Endothelial cell (in vitro differentiated cells): ENCODE measurements at places on chromosomes 5 and 9.

DNA sequence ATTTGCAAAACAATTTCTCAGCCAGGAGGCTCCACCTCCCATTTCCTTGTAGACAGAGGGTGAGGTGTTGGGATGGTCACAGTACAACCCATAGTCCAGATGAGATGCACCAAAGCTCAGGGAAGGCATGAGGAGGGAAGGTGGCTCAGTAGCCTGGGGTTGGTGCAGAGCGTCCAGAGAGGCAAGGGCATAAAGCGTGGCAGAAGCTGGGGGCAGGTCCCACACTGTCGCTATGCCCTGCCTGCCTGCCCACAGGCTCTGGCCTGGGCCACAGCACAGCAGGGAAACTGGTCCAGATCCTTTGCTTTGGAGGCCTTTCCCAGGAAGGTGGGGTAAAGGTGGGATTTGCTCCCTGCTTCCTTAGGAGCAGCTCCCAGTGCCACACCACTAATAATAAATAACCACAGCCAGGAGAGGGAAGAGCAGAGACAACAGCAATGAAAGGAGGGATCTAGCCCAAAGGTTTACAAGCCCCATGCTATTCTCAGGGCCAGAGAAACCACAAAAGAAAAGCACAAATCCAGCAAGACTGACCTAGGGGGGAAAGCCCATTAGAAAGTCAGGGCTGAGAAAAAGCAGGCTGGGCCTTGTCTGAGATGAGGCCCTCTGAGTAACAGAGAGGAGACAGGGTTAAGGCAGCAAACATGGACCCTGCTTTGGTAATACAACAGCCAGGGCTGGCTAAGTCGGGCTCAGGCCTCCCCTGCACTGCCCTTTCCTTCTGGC lies 27.2 kb downstream of the PCDHGC5 start:
- no peak for DNase-seq

DNA sequence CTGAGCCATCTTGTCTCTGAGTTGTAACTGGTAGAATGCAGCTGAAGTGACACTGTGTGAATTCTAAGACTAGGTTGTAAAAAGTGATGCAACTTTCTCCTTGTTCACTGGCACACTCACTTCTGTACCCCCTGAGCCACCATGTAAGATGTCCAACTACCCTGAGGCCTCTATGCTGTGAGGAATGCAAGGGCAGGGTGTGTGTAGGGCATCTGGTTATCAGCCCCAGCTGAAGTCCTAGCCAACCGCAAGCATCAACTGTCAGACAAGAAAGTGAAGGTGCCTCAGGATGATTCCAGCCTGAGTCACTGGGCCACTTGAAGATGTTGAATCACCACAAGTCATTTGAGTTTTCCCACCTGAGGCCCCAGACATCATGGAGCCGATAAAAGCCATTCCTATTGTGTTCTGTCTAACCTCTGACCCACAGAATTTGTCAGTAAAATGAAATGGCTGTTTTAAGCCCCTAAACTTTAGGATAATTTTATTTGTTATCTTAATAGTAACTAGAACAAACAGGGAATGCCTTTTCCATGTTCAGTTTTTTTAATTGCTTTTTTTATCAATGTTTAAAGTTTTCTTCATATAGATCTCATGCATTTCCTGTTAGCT lies 18.7 kb upstream of the RHOBTB3 start:
- no peak for DNase-seq

DNA sequence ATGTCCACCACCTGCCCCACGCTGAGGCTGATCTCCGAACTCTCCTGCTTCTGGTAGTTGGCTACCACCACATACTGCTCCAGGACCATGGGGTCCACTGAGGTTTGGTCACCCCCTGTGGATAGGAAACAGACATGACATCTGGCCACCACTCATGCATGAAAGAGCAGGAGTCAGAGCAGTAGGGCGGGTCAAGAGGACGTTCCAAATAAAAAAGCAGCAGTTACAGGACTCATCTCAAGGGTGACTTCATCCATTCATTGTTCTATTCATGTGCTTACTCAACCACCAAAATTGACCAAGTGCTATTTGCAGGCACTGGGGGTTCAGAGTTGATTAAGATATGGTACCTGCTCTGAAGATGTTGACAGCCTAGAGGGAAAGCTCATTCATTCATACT lies 79.2 kb upstream of the UBTD2 start:
- DNase-seq, result no peak

DNA sequence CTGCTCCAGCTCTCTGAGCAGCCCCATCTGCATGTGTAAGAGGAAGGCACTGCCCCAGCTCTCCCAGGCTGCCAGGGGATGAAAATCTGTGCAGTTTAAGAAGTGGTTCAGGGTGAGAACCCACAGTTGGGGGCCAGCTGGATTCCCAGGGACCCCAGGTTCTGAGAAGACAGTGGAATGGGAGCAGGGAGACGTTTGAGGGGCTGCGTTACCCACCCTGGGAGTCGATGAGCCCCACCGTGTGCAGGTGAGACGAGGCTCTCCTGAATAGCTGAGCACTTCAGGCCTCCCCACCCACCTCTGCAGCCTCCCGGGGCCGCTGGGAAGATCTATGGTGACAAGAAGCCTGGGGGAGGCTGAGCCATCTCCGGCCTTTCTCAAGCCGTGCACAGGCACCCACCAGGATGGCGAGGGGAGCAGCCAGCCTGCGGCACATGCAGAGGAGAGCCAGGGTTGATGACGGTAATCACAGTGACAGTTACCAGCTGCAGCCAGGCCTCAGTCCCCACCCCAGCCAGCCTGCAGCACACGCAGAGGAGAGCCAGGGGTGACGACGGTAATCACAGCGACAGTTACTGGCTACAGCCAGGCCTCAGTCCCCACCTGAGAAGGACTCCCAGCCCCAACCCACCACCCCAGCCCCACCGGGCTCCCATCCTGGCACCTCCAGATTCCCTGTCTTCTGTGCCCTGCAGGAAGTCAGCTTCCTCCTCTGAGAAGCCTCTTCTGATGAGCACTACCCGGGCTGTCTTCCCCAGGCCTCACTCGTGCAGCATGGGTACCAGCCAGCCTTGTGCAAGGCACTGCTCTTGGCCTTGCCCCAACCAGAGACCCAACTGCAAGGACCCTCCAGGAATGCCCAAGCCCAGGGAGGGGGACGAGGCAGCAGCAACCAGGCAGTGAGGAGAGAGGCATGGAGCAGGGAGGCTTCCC lies 150.8 kb upstream of the PPP1R26 start:
- no peak for DNase-seq

DNA sequence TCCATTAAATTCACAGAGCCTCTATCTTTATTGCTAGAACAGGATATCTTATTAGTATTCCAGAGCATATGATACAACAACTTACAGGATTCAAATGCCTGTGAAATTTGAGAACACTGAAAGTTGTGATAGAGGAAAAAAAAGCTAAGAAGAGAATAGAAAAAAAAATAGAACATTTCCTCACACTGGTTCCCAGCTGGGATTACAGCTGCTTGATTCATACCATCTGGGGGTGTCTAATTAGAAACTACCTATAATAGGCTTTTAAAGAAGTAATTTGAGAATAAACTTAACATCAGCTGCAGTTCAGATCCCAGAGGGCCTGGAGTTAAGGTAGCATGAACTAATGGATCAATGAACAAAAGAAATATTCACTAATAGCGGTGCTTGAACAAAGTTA lies 922.0 kb downstream of the CDH12 start:
- DNase-seq, result no peak

GRCh38 chr9:82891321-82891720 lies 171.6 kb downstream of the RASEF start:
- DNase-seq, result no peak

DNA sequence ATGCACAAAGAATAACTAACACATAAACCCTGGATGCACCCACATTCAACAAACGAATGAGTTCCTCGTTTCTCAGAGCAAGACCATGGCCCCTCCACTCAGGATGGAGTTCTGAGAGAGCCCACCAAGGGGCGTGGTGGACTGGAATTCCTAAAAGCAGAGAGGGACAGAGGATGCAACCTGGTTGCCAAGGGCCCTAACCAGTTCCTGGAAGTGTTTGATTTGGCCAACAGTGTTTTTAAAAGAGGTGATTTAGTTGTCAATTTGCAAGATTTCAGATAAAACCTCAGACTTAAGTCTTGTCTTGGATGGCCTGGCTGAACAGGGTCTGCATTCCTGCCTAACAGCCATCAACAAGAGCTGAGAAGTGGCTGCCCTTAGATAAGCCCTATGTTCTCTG lies 34.4 kb downstream of the GLRA1 start:
- no peak for DNase-seq

- DNase-seq, result no peak
Measured at GRCh38 chr5:157219491-157220271, 39.0 kb downstream of the ITK start.

GRCh38 chr5:149224282-149224681 lies 47.4 kb upstream of the AFAP1L1 start:
- DNase-seq, result no peak

DNA sequence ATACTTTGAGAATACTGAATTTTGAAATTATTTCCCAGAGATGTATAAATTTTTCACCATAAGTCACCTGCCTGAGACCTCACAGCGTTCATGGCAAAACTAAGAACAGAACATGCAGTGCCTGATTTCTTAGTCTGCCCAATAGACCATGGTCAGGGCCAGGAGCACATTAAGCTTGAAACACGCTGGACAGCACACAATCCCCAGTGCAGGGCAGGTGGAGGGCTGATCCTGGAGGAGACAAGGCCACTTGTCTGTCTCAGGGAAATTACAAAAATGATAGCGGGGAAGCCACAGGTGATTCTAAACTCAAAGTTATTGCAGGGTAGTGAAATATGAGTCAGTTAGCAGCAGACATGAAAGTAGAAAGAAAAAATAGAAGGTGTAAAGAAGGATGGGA lies 18.6 kb upstream of the ENC1 start:
- DNase-seq, result no peak

DNA sequence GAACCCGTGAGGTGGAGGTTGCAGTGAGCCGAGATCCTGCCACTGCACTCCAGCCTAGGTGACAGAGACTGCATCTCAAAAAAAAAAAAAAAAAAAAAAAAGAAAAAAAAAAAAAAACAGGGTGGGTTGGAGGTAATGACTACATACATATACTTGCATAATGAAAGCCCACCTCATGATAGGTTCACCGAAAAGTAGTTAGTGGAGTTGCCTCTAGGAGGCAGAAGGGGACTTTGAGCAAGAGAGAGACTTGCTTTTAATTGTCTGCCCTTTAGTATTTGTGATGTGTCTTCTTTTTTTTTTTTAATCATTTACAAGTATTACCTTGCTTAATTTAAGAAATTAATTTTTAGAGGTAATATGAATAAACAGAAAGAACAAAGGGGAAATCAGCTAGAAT lies 99.8 kb downstream of the PPARGC1B start:
- DNase-seq, result no peak

GRCh38 chr9:89872913-89873707 lies 268.3 kb downstream of the GADD45G start:
- DNase-seq, result no peak

GRCh38 chr9:15211815-15212495 lies 95.1 kb downstream of the TTC39B start:
- DNase-seq, result no peak

- DNase-seq, result no peak
Measured at GRCh38 chr5:165149431-165149830, 1644.0 kb downstream of the MAT2B start.

- DNase-seq, result no peak
Measured at GRCh38 chr5:59528202-59528862, 365.2 kb downstream of the PDE4D start.
